ENCODE measurements at places on chromosomes 11 and 22.

DNA sequence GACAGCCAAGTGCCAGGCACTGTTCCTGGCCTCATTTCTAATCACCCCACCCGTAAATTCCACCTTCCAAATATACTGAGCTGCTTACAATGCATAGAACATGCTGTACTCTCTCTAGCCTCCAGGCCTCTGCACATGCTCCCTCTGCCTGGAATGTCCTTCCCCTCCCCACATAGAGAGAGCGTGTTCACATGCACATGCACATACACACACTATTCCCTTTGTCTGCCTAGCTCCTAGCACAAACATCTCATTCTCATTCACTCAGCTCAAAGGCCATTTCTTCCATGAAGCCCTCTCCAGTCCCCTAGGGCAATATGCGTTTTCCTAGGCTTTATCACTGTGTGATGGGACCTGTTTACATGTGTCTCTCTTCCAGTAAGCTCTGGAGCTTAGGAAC lies 144.6 kb downstream of the WT1 start:
- no peak for DNase-seq

GRCh38 chr11:128568166-128568778 lies 19.1 kb downstream of the ETS1 start:
- DNase-seq = peak; percentile 66

DNA sequence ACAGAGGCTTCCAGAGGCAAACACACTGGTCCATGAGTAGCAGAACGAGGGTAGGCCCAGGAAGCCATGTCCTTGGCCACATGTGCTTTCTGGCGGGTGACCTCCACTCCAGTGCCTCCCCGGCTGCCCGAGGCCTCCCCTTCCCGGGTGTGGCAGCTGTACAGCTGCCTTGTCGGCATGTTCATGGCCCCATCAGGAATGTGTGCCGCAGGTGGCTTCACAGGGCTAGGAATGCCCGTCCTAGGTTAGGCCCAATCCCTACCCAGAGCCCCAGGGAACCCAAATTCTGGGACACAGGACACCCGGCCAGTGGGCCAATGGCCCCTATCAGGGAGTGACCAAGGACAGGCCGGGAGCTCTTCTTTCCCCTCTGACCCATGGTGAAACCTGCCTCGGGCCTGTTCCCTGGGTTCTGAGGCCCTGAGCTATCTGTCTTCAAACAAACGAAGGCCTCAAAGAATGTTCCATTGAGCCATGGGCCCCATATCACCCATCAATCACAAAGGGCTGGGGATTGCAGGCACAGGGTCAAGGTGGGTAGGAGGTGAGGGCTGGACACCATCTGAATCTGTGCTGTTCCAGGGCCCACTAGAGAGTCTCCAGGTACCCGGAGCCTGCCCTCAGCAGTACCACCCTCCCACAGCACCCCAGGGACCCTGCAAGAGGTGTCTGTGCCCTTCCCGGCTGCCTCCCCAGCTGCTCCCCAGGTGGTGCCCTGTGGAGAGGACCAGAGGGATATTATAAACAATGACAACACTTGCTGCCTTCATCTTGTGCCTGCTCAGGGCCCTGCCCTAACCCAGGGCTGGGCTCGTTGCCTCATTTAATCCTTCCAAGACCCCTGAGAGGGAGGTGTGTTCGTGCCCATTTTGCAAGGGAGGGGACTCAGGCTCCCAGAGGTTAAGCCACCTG lies 4.0 kb upstream of the CDKN1C start:
- DNase-seq = no peak

- DNase-seq = no peak
Observed at GRCh38 chr11:27894552-27894951, 194.3 kb upstream of the BDNF start.

DNA sequence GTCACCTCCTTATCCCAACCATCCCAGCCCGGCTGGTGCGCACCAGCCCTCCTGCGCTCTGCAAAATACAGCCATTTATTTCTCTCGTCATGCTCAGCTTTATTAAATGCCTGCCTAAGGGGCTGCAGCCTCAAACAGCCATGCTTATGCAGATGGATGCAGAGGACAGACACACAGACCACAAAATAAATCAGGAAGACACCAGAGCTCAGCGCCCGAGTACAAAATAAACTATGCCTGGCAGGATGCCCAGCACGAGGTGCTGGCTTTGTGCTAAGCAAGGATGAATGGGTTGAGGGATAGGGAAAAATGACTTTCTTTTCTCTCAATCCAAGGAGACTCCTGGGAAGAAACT lies 70.5 kb downstream of the RPUSD4 start:
- DNase-seq = peak; percentile 72

DNA sequence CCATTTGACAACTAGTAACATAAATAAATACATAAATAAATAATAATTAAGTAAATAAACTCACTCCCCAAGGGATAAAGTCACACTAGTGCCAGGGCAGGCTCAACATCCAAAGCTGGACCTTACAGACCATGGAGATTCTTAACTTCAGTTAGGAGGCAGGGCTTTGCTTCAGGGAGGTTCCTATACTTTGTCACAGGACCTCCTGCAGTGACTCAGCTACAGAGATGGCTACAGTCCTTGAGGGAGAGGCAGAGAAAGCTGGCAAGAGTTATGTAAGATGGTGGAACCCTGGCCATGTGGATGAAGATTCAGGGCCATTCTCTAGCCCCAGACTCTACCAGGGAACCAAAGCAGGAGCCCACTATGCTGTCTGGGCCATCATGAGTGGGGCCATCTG lies 74.1 kb upstream of the CADM1 start:
- DNase-seq = no peak

- no peak for DNase-seq
Observed at GRCh38 chr11:66541892-66542291, 4.0 kb downstream of the ZDHHC24 start.

GRCh38 chr11:80620867-80621266 lies 1180.0 kb upstream of the TENM4 start:
- no peak for DNase-seq

DNA sequence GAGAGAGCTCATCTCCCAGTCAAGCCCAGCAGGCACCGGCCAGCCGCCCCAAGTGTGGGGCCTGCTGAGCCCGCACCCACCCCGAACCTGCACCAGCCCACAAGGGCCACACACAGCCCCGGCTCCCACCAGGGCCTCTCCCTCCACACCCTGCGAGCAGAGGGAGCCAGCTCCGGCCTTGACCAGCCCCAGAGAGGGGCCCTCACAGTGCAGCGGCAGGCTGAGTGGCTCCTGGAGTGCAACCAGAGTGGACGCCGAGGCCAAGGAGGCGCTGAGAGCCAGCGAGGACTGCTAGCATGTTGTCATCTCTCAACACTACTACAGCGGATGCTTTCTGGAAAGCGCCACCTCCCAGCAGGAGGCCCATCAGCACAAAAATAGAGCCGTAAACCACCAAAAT lies 10.9 kb downstream of the DEFB108B start:
- no peak for DNase-seq

DNA sequence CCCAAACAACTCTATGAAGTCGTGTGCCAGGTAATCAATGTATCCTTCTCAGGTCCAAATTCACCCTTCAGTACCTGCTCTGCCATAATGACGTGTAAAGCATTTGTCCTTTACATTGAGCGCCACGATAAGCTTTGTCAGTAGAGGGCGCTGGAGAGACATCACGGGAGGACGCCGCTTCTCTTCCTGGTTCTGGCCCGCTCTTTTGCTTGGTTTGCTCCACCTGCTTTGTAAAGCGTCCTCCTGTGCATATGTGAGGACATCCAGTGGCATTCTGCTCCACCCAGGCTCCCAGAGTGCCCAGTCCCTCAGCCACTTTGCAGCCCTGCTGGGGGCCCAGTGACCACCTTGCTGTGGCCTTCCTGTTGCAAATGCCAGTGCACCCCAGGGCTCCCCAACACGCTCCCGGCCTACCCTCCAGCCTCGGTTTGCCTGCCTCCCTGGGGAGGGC lies 61.1 kb downstream of the WT1 start:
- DNase-seq = no peak

DNA sequence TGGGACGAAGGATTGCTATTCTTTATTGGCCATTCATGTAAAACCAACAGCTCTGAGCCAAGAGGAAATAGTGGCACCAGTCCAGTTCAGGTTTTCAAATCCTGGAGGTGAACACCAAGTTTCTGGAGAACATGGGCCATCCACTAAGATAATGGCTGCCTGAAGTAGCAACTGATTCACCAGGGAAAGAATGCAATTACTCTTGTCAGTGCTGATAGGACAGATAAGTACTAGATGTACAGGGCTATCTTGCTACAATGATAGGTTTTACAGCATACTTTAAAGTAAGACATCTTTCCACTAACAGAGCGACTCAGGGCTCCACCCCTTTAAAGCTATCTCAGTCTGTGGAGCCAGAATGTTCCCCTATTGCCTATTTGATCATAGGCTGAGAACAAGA lies 36.8 kb upstream of the APOA1 start:
- no peak for DNase-seq

DNA sequence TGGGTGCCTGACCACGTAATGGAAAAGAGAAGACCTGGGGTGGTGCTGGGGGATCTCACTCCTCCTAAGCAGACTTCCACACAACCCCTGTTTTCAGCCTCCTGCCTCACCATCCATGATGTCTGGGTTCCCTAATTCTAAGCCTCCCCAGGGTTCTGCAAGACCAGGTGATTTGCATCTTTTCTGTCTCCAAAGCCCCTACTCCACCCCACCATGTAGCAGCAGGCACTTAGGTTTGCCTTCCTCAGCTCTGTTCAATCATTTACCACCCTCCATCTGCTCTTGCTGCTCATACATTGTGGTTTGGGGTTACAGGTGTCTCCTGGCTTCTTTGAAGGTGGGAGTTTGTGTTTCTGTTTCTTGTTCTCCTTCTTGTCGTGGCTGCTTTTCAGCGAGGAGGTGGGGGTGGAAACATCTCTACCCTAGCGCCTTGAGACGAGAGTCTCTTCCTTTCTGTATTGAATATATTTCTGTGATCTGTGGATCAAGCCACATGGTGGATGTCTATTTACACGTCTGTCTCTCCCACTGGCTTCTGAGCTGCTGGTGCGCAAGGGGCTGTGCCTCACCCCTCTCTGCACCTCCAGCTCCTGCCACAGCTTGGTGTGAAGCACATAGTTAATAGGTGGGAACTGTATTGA lies 6.6 kb upstream of the SSTR3 start:
- no peak for DNase-seq

- DNase-seq = peak; percentile 78
Observed at GRCh38 chr11:72223615-72224563, 678 bp upstream of the INPPL1 start.

Data from ureter (tissue), 1 donor.